ENCODE measurements at places on chromosomes 4 and X.

DNA sequence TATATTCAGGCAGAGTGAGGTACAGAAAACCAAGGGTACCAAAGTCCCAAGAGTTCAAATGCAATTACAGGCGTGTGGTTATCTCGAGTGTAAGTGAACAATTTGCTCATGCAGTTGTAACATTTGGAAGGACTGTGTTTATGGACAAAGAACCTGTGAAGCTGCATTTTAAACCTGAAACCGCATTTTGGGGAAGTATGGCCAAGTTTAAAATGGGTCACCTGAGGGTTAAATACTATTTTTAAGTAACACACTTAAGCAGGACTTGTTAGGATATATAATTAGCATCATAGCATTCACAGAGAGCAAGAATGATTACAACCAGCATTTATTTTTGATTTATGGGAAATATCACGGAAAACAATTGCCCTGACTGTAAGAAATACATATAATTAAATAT lies 79.1 kb upstream of the LCORL start:
- no peak for DNase-seq

- no peak for DNase-seq
Observed at GRCh38 chrX:31717474-31717873, 645.6 kb upstream of the FTHL17 start.

- DNase-seq: no peak
Observed at GRCh38 chrX:125757794-125758564, 408.1 kb downstream of the DCAF12L2 start.

GRCh38 chr4:33493231-33493630 lies 2751.1 kb downstream of the ARAP2 start:
- DNase-seq: no peak

DNA sequence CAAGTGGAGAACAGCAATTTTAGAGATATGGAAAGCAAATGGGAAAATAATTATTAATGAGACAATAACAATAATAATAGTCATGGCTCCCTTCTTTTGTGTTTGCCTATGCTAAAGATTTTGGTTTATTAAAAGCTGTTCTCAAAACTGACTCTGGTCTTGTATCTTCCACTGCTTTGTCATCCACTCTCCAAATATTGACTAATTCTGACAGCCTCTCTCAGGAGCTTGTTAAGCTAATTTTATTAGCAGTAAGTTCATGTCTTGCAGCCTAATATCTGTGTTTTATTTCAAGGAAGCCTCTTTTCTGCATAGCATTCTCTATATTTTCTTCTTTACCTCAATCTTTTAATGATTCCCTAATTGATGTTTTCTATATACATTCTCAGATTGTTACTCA lies 1419.8 kb downstream of the ARAP2 start:
- DNase-seq: no peak

- DNase-seq: no peak
Observed at GRCh38 chr4:98722000-98722399, 63.6 kb upstream of the TSPAN5 start.

DNA sequence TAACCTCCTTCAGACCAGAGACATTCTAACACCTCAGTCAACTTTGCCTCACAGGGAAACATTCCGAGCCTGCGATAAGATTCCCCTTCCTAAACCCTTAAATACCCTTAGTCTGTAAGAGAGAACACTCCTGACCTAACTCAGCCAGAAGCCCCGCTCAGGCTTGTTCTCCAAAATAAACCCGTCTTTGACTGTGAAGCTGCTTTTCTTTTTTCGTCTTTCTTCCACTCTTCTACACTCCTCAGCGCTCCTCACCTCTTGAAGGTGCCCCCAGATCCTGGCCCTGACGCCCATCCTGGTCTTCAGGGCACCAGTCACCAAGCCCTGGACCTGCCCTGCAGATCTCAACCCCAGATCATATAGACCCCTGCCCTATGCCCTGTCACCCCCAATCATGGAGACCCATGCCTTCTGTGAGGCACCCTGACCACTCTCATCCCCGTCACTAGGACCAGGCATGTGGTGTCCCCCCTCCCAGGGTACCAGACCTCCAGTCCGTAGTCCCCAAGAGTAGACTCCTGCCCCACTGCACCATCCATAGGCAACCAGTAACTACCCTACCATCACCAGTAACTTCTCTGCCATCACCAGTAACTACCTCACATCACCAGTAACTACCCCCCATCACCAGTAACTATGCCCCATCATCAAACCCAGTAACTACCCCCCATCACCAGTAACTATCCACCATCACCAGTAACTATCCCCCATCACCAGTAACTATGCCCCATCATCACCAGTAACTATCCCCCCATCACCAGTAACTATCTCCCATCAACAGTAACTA lies 3.5 kb downstream of the ASMTL start:
- DNase-seq: no peak

DNA sequence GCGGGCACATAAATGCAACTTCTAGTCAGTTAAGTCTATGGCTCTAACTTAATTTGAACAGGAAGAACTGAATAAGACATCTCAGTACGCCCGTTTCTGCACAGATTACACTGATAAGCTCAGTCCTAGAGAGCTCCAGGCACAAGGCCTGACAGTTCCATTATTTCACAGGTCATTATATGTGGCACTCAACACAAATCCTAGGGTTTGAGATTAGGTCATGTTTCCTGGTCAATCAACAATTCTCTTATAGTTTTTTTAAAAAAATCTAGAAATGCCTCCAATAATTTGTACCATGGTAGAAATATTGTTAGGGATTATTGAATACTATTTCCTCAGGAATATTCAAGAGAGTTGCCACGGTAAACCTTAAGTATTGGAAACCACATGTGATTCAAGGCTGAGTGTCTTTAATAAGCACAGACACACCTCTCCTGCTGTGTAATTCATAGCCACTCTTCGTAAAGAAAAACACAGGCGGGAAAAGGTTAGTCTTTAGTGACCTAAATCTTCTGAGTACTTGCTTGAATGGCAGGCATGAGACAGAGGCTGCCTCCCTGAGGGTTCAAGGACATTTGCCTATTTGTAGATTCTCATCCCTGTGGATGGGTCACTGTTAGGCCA lies 342.9 kb upstream of the ADGRL3 start:
- no peak for DNase-seq

DNA sequence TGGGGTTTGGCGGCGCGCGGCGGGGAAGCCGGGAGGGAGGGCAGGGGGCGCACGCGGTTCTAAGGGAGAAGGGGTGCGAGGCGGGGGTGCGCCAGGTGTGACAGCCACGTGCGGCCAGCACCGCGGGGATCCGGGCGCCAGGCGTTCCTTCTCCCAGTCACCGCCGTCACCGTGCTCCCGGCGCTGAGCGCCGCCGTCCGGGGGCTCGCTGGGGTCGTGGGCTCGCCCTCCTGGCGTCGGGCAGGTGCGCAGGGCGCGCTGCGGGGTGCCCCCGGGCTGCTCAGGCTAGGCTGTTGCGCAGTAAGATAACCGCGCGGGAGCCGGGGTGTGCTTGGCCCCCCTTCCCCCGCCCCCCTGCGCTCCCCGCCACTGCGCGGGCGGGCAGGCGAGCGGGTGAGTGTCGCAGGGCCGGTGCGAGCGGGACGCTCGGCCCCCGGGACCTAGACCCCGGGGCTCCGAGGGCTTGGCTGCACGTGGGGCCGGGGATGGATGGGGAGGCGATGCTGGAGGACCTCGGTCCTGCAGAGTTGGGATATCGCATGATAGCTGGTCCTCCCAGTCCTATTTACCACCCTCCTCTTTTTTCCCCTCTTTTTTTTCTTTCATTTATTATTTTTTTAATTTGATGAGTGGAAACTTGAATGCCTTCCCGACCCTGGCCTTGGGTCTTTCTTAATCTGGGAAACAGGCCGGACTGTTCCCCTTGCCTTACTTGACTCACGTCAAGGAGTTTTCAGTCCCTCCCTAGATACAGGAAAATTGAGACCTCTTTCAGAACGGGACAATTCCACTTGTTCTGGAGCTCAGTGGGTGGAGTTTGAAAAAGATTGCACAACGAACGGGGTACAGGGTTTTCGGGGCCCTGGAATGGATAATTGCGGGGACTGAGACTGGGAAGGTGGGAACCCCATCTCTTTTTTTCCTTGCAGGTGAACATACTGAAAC lies 797 bp downstream of the TXLNG start:
- DNase-seq: peak; percentile 54

DNA sequence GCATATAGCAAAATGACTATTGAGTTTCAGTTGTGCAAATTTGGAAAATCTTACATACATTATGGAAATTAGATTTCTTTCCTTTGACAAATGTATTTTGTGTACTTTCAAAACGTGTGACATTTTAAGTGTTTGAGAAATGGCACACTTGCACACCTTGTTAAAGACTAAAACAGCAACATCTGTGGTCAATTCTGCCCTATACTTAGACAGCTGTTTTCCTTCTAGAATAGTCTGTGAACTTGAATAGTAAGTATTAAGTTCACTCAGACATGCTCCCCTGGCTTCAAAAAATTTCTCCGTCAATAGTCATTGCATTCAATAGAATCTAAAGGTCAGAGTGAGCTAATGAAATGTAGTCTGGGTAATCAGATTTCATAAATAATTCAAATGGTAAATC lies 21.7 kb upstream of the TBC1D9 start:
- DNase-seq: no peak

GRCh38 chr4:156388826-156389225 lies 435.2 kb upstream of the CTSO start:
- no peak for DNase-seq

- DNase-seq: no peak
Observed at GRCh38 chr4:138181287-138181686, 60.9 kb downstream of the SLC7A11 start.

DNA sequence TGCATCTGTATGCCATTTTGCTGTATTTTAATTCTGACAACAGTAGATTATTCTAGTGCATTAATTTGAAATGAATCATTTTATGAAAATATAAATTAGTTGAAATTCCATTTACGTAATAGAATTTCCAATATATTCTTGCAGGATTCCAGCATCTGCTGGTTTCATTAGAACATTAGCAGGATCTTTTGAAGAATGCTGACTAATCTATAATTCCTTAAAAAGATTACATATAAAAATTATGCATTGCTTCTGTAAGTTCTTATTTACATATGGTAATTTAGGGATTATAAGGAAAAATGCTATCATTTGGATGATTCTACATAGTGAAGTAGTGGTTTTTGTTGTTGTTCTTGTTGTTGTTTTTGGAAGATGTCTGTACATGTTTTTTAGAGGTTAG lies 182.2 kb upstream of the GNPDA2 start:
- DNase-seq: no peak

DNA sequence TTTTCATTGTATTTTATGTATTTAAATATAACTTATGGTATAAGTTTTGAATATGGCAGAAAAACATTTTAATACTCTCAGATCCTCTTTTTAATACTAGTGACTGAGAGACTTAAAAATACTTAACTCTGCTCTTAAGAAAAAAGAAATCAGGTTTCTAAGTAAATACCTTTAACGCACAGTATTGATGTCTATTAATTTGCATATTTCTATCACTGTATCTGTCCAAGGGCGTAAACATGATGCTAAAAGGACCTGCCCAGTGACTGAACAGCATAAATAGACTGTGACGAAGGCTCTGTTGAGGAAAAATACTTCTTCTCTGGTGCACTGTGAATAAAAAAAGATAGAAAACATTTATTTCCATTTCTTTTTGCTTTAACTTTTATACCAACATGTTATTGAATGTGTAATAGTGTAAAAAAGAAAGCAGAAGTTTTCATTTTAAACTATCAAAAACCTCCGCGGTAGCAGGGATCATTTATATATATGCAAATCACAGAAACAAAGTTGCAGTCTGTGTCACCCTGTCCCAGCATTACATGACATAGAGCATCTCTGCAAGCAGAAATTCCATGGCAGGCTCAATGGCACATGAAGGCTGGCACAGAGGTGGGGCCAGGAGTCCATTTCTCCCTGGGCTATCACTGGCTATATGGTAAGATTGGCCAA lies 75.4 kb downstream of the ZAR1 start:
- no peak for DNase-seq

DNA sequence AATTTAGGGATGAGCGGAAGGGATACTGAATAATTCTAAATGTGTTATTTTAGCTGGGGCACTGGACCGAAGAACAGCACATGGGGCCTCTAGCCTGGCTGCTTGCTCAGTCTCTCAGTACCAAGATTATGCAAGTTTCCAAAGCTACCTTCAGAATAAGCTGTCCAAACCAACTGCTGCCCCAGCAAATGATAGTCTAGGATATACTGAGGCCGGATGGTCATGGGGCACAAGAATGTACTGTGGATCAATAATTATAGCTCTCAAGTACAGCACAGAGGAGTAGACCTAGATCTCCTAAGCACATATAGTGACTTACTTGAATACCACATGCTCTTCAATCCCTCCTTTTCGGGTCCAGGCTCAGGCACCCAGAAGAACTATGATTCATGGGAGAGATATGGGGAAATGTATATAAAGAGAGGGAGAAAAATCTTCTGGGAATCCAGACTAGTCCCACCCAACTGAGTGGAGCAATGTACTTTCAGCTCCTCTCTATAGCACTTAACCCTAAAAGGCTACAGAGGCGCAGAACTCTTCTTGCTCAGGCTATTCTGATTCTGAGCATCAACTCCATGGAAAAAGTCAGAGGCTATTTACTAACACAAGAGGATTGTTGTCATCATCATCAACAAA lies 160.3 kb upstream of the GPC4 start:
- DNase-seq: no peak

- peak; percentile 8 for DNase-seq
Observed at GRCh38 chr4:175953960-175954521, 111.6 kb upstream of the WDR17 start.

GRCh38 chr4:110296892-110297291 lies 98.5 kb upstream of the ELOVL6 start:
- no peak for DNase-seq

- no peak for DNase-seq
Observed at GRCh38 chr4:145252190-145252589, 71.8 kb upstream of the OTUD4 start.

- DNase-seq: no peak
Observed at GRCh38 chrX:13029887-13030771, 14.3 kb downstream of the FAM9C start.

GRCh38 chr4:137463377-137464003 lies 68.8 kb downstream of the PCDH18 start:
- no peak for DNase-seq

- no peak for DNase-seq
Observed at GRCh38 chr4:121380776-121381462, at the start of gene QRFPR. QRFPR (minus strand) TSS chr4:121381018; CDS start chr4:121380647, 371 bp downstream.

GRCh38 chr4:158827543-158827981 lies 58.7 kb downstream of the FNIP2 start:
- DNase-seq: no peak

DNA sequence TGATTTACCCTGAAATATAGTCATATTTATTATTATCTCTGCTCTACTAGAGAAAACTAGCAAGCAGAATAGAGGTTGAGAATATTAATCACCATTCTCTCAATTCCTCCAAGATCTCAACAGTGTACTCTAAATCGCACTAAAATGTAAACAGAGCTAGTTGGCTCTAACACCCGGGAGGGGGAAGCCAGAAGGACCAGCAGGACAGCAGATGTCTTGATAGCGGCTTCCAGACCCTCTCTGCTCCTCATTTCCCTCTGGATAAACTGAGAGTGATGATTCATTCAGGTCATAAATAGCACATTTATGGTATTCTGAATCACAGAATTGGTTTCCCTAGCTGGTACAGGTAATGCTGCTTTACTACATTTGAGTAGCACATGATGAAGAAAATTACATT lies 82.5 kb downstream of the TBC1D9 start:
- DNase-seq: no peak

All from NB4 (cell line).